ENCODE measurements at places on chromosomes 6 and 20.
A peak's percentile ranks its signal among the peaks of the same experiment; 100 is the strongest.

GRCh38 chr6:72624557-72625160, 2.8 kb downstream of the KCNQ5 start:
- DNase-seq, result no peak

- DNase-seq, result no peak
Measured at GRCh38 chr6:23448281-23448680, 677.7 kb upstream of the NRSN1 start.

DNA sequence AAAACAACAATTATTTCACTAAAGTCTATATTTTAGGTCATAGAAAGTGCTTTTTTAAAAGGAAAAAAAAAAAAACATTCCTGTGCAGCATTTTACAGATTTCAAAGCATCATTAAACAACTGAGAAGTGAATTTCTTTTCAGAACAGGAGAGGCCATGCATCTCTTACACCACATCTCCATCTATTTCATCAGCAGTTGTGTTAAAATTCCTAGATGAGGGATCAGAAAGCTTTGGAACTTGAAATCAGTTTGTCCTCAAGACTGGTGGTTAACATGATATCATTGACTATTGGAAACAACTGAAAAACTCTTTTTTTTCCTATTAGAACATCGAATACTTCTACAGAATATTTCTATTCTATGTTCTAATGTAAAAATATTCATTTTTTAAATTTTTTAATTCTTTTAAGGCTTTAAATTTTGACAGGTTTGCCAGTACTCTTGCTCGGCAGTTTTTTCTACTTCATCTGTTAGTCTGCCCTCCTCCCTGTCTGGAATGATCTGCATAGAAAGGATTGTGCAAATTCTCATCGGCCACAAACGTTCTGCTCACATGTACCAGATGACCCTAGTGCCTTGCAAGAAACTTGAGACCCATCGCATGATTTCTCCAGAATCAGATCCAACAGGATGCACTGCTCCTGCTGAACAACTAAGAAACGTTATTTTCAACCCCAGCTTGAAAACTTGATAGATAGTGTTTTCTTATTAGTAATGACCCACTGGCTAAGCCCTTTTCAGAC, 411.0 kb upstream of the AGPAT4 start:
- no peak for DNase-seq

DNA sequence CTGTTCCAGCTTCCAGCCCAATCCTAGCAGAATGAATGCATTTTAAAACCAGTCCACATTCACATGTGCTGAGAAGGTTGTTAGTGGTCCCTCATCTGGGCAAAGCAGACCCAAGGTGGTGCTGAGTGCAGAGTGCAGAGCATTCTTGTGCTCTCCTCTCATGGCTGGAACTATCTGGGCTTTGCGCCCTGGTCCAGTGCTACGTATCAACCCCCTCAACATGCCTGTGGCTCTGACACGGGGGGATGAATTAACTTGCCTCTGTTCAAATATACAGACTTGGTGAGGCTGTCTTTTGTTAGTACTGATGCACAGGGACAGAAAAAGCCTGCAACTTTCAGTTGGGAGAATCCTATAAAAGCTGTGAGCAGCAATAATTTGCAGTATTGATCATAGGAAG, 42.5 kb downstream of the PANK2 start:
- DNase-seq, result no peak

GRCh38 chr6:73367761-73368355, 1.8 kb downstream of the OOEP start:
- no peak for DNase-seq

- DNase-seq, result no peak
Measured at GRCh38 chr20:2213401-2213800, 82.4 kb upstream of the TGM3 start.

DNA sequence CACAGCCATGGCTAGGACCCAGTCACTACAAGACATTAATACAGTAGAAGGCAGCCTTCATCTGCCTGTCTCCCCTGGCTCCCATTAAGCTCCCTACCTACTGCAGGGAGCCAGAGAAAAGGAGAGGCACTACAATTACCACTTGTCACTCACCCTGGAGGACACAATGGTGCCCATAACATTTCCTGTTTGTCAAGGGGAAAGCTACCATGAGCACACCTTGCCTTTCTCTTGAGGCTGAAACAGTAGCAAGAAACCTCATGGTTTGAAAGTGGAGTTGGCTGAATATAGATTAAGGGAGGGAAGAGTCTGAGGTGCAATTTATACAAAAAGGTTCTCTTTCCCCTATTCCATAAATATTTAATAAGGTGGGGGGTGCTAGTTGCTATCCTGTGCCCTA, 27.9 kb downstream of the STK38 start:
- DNase-seq, result no peak

DNA sequence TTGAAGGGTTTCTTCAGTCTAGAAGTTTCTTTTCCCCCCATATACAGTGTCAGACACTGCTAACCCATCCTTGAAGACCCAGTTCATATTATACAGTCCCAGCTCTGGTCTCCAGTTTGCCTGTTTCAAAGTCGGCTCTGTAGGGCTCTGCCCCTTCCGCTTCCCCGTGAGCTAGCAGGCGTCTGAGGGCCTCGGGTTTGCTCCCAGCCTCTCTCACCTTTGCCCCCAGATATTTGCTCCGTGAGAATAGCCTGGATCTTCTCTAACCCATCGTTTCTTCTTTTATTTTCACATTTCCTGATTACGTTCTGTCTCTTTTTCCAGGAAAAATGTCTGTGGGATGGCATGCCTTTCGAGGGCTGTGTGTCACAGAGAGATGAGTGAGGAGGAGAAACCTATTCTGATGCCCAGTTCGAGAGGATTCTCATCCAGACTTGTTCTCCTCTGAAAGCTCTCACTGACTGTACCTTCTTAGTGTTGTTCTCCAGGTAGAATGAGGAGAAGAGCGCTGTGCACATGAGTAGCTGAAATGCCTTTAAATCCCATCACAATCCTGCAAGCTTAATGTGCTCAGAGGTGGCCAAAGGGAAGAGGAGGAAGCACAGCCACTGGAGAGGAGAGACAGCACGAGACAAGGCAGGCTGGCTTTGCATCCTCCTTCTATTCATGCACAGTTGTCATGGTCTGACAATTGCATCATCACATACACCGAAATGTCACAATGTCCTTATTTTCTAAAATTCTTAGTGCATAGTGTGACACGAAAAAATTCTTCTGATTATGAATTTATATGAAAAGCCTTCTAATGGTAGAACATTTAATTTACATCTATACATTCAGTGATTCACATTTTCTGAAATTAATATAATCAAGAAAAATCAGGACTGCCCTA, 171.1 kb downstream of the FOXA2 start:
- no peak for DNase-seq

DNA sequence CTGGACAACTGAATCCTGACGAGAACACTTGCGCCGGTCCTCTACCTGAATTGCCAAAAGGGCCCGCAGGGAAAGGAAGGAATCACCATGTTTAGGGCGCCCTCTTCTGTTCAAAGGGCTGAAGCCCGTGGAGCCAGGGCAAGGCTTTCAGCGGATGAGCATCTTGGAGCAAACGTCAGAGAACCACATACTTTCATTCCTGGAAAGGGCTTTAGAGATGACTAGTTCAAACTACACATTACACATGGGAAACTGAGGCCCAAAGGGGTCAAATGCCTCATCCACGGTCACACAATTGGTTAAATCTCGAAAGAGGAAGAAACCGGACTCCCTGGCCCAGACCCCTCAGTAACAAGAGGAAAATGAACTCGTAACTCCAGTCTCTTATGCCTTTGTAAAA, 11.5 kb upstream of the ZNF133 start:
- DNase-seq, result peak; percentile 56
